Renal pelvis (tissue), 12 donors: ENCODE measurements at places on chromosomes 6 and 20.

GRCh38 chr6:34424200-34425131, 1.4 kb downstream of the RPS10 start:
- no peak for DNase-seq

DNA sequence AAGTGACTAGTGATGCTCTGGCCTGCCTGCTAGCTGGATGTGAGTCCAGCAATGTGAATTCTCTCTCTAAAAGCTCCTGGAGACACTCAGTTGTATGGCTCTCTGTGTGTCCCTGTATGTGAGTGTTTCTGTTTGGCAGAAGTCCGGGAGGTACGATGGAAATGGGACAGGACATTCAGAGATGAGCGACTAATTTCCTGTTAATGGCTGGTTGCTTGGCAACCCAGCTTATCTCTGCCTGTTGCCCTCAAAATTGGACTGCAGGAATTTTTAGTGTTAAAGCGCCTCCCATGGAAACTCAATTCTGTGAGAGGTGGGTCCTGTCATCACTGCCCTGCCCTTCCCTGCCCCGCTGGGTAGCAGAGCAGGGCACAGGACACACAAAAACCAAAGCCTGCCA, 136.8 kb upstream of the LRFN2 start:
- no peak for DNase-seq

DNA sequence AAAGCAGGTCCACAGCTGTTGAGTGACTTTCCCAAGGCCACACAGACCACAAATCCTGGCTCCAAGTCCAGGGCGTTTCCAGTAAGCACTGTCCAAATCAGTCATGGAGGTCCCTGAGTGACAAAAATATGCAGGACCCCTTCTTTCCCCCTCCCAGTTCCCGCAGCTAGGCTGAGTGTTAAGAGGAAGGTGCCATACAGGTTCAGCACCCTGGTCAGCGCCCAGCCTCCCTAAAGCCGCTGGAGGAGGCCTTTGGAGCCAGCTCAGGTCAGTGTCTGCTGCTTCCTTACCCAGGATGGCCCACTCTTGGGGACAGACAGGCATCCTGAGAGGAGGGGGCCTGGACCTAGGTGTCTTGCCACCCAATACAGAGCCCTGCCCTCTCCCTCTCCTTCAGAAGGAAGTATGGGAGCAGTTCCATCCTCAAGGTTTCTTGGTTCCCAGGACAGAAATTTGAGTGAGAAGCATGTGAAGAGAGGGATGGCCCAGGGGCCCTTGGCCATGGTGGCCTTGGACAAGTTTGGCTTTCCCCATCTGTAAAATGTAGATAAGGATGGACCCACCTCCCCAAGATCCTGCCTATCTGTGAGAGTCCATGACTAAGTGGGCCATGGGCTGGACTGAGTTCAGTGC, 13.2 kb downstream of the TMEM74B start:
- DNase-seq = peak; percentile 51

DNA sequence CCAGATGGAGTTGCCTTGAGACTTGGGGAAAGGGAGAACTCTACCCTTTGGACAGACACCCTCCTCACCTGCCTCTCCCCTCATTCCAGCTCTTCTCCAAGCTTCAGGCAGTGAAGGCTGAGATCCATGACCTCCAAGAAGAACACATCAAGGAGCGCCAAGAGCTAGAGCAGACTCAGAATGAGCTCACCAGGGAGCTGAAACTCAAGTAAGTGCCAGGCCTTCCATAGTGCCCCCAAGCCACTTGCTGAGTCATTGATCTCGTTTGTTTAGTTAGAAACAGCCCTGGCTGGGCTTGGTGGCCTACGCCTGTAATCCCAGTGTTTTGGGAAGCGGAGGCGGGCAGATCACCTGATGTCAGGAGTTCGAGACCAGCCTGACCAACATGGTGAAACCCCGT, 39.2 kb downstream of the KIF3B start:
- no peak for DNase-seq

GRCh38 chr6:144094731-144095133, 641 bp downstream of the SF3B5 start:
- DNase-seq = no peak

DNA sequence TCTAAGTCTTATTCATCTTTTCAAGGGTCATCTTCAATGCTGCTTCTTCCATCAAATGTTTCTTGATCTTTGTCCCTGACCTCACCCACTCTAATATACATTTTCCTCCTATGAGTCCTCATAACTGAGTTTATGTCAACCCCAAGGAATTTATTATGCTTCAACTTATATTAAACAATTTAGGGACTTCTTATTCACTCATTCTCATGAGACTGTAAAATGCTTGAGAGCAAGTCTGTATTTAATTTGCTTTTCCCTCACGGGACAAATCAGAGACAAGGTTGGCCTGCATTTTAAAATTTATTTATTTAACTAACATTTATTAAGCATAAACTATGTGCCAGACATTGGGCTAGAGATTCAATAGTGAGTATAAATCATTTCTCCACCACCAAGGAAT, 312.0 kb upstream of the NT5E start:
- no peak for DNase-seq

DNA sequence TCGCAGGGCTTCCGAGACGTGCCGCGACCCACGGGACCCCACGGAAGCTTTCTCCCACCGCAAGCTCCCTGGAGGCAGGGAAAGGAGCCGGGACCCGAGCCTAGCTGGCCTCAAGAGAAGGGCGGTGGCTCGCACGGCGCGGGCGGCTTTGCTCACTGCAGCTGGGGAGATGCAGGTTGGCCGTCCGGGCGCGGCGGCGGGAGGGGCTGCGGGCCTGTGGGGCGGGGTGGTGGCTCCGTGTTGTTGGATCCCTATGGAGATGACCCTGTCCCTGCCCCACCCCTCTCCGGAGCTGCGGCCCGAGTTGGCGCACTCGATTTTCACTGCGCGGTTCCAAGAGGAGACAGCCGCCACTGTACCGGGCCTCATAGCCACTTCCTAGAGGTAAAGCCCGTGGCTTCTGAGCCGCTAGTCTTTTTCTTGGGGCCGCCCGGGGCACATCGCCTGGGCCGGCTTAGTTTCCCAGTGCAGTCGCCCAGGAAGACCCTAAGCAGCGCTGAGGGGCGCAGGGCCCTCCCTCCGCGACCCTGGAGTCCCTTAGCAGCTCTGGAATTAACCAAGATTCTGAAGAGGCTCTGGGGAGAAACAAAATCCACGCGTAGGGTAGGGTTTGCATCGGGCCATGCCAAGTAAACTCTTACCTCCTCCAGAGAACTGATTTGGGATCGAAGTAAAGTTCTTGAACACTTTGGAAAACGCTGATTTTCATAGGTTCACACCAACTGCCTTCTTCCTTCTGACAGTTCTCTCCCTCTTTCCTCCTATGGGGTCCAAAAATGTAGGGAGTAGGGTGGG, at the start of gene ECT2L:
Gene ECT2L, plus strand, starts transcription at position 279 of the 795 bp plus-strand sequence. CDS start 17,188 bp downstream, outside the sequence.
- peak; percentile 65 for DNase-seq

GRCh38 chr6:13988049-13988738, 63.4 kb downstream of the RNF182 start:
- no peak for DNase-seq

DNA sequence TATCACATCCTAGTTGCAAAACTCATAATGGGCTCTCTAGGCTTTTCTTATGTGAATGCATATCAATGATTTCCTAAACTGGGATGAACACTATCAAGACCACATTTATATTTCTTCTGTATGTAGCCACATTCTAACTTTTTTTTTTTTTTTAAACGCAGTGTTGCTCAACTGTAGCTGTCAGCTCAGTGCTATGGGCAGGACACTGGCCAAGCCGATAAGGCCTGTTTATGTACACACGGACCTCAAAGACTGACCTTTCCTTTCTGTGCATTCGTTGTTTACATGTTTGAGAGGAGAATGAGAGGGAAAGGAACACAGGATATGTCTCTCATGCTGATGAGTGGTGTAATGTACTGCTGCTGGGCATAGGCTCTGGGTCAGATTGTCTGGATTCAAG, 75.1 kb upstream of the B3GAT2 start:
- no peak for DNase-seq

GRCh38 chr6:141610741-141611140, 522.0 kb upstream of the GJE1 start:
- DNase-seq = no peak

DNA sequence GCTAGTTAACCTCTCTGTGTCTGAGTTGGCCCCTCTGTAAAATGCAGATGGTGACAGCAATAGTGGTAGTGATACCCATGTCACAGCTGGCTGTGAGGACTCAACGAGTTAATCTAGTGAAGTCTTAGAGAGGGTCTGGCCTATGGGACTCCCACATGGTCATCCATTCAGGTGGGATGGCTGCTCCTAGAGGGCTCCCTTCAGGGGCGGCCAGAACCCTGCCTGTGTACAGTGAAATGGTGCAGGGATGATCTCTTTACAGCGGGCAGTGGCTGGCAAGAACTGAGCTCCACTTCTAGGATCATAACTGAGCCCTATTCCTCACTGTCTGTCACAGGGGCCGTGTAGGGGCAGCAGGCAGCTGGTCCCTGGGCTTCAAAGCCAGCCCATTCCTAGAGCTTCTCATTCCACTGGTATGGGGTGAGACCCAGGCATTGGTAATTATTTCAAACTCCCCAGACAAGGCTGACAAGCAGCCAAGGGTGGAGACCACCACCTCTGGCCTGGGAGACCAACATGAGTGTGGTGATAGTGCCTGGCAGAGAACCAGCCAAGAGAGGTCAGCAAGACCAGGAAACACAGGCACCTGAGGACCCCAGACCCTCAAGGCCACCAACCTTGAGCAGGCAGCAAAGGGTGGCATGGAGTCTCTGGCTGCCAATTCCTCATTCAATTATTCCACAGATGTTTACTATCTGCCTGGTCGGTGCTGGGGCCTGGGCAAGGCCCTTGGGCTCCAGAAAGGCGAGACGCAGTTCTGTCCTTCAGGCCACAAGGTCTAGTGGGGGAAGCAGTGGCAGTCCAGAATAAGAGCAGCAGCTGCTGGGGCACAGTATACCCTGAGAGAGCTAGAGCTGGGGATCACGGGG, 103.4 kb downstream of the MRPL14 start:
- DNase-seq = no peak

GRCh38 chr6:157983406-157984119, 1.9 kb downstream of the SYNJ2 start:
- DNase-seq = no peak

DNA sequence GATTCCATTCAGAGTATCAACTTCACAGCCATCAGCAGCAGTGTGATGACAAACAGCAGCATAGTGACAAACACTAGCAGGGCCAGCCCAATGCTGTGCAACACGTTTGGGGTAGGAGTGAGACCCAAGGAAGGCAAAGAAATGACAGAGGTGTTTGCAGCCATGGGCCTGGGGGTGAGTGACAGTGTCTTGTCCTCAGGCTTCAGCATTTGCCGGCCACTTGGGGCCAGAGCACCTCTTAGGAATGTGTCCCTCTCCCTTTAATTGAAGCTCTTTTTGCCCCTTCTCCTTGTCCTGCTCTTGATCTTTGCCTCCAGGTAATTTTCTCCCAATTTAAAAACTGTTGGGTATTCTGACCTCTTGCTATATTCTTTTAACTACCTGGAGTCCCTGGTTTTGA, 84.4 kb downstream of the HS3ST5 start:
- DNase-seq = no peak
